ENCODE measurements at places on chromosomes 4 and X.

DNA sequence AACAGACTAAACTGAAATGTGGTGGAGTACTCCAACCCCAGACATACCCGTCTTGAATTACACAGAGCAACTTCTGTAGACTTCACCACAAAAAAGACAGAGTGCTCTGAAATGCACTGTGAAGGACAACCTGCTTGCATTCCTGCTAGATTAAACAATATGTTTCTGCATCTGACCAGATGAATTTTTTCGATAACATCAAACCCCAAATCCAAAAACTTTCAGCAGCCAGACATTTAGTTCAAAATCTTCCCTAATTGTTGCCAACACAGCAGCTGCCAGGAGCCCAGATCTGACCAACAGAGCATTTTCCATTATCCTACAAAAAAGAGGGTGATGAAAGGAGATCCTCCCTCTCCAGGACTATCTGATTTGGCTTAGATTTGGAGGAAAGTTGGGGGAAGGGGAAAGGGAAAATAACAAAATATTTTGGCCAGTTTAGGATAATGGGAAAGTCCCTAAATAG lies 356.5 kb downstream of the PDGFC start:
- no peak for DNase-seq

DNA sequence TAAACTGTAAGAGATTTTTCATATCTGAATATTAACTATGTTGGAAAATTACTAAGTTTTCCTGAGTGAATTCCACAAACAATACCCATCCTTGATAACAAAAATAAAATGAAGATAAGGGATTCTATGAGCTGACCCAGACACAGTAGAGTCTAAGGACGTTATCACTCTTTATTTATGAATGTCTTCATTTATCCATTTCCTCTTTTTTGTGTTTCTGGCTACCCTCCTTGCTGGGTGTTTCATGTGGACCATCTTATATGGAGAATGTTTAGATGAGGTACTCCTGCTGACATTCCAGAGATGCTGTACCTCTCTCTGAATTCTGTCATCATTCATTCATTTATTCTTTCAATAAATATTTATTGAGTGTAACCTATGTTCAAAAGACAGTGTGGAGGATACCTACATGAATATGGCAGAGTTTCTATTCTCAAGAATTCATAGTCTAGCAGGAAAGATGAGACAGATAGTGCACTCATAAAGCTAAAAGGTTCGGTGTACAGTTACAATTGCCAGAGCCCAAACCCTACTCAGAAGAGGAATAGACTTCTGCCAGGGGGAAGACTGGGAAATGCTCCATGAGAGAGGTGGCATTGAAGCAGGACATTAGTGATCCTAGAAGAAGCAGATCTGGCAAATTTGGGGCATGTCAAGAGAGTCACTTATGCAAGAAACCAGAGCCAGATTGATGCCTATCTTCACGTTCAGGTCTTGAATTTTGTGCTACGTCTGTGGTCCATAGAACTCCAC lies 195.8 kb downstream of the MAML3 start:
- DNase-seq: no peak

DNA sequence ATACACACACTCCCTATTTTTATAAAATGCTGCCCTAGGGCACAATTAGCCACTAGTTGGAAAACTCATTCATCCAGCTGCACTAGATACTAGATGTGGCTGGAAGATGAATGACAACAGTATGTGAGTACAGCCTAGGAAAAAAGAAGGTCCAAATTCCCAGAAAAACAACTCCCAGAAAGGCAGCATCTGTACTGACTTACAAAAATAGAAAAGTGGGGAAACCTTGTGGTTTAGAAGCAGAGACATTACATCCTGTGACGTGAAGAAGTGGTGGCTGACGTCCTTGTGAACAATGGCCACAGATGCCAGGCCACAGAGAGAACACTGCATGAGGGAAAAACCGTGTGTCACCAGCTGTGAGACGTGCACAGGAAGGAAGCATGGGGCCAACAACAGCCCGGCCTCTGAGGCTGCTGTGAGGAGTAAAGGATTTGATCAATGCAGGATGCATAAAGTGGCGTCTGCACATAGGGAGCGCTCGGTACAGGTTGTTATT lies 81.2 kb downstream of the SPRY1 start:
- no peak for DNase-seq

- DNase-seq: no peak
These were observed 400.6 kb downstream of the PABPC4L start for GRCh38 chr4:133800966-133801365.

DNA sequence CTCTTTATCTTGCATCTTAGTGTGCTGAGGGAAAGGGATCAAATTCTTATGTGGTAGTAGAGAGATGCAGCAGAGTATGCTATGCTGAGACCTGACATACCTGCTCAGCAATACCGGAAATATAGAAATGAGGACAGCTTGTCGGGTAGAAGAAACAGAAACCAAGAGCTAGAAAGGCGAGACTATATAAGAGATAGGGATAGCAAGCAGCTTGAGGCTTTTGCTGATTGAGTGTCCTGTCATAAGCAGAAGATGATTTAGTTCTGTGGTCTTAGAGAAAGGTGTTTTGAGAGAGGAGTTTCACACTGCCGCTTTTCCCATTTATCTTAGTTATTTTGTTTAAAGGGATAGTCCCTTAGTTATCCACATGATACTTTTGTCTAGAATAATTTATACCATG lies 31.7 kb downstream of the USP9X start:
- no peak for DNase-seq

GRCh38 chr4:111836601-111837000 lies 308.7 kb upstream of the FAM241A start:
- DNase-seq: no peak

DNA sequence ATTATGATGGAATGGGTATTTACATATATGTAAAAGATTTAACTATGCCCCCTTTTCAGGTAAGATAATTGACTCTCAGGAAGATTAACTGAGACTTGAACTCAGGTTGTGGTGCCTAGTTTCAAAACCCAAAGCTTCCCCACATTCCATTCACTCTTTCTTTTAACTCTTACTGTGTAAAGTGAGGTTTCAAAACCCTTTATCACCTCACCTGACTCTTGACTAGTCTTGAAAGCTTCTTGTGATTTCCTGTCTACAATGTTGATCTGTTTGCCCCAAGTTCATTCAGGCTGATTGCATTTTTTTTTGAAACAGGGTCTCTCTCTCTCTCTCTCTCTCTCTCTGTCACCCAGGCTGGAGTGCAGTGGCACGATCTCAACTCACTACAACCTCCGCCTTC lies 40.5 kb upstream of the RAPGEF2 start:
- DNase-seq: no peak

DNA sequence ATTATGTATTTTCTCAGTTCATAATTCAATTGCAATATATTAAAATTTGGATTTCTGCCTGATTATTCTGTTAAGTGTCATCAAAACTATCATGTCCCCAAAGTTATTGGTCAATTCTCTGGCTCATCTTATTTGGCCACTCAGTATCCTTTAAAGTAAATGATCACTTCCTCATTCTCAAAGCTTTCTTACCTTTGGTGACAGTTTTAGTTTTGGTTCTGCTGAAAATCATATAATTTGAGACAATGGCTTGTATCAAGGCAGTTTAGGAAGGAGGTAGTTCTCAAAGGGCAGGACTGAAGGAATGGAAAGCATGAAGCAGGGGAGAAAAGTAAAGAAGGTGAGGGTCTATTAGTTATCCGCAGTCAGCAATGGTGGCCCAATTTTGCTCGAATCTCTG lies 1832.1 kb downstream of the ARAP2 start:
- DNase-seq: no peak

- no peak for DNase-seq
These were observed 815.4 kb upstream of the PCDH10 start for GRCh38 chr4:132333724-132334047.

- DNase-seq: peak; percentile 1
These were observed 77.1 kb downstream of the TBCK start for GRCh38 chr4:106238820-106239420.

DNA sequence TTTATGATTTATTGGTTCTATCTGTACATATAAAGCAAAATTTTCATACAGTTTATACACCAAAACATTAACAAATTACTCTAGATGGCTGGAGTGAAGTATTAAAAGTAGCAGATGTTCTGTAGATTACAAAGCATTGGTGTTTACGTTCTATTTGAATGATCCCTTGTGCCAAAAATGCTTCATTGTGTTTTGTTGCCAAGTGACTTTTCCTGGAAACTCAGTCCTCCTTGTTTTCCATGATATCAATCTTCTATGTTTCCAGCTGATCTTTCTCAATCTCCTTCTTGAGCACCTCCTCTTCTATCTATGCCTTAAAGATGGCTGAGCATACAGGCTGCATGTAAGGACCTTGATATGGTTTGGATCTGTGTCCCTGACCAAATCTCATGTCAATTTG lies 263.6 kb upstream of the CTSO start:
- no peak for DNase-seq

DNA sequence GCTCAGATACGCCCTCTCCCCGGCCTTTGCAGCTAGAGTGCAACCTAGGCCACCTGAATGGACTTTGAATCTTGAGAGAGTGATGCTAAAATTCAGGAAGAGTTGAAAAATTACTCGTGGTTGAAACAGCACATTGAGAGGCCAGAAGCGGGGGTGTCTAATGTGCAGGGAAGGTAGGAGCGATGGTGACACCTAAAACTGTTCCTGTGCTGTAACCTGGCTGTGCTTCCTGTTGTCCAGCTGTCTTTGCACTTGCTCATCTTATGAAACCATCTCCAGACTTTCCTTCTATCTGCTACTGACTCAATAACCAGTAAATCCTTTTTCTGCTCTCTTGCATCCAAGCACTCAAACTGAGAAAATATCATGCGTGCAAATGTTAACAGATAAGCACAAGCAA lies 106.4 kb upstream of the RPS6KA3 start:
- DNase-seq: no peak

DNA sequence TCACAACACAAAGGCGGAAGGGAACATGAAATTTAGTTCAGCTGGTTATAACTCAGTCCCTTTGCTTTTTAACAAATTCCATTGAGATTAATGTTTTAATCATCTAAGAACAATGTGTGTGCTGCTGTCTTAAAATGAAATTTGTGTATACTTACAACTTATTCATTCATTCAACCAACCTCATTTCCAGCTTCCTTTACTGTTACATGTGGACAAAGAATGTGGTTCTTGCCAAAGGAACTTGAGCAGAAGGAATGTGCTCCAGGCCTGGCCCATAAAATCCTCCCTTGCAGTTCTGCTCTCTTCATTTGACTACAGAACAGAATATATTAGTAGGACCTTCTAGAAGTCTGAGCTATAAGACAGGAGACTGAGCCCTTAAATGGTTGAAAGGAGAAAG lies 176.8 kb upstream of the GLRA2 start:
- DNase-seq: no peak
